ENCODE measurements at places on chromosomes 5 and 9.

DNA sequence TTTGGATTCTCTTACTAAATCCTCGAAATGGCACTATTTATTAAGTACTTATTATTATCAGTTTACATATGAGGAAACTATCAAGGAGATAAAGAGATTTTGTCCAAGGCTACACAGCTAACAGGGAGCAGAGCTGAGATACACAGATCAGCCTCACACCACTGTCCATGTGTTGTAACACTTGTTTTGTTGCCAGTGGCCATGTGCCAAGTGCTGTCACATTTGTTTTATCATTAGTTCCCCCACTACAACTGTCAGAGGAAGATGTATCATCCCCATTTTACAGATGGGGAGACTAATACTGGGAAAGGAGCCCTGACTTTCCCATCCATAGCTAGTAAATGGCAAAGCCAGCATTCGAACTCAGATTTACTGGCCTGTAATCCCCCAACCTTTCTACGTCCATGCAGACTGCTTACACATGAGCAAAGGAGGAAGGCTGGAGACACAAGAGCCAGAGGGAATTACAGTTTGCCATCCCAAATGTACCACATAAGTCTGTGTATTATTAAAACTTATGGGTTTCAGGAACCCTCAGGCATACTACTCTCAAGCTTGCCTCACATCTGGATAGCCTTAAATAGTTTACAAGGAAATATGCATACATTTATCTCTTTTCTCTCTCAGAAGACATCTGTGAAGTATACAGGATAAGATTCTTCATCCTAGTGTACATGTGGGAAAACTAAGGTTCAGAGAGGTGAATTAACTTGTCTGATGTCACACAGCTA, 25.1 kb downstream of the PAPPA start:
- H3K27me3 ChIP-seq: no peaks in the 10 kb centered on the region
- no peaks in the 10 kb centered on the region for H3K36me3 ChIP-seq
- H3K4me1 ChIP-seq: peaks cover 5% of the 10 kb centered on the region

GRCh38 chr9:124285490-124285889, 27.7 kb downstream of the NEK6 start:
- peak overlapping the region; percentile 94 for H3K27ac ChIP-seq
- peaks cover 59% of the 10 kb centered on the region for H3K4me1 ChIP-seq
- H3K4me3 ChIP-seq: no peak overlapping the region
- no peak for DNase-seq

GRCh38 chr9:132998831-132999635, 20.5 kb downstream of the GFI1B start:
- H3K27ac ChIP-seq: no peak overlapping the region
- no peak overlapping the region for H3K4me3 ChIP-seq
- no peak for DNase-seq
- H3K4me1 ChIP-seq: no peaks in the 10 kb centered on the region
- H3K27me3 ChIP-seq: peaks cover 17% of the 10 kb centered on the region
- no peaks in the 10 kb centered on the region for H3K36me3 ChIP-seq

GRCh38 chr9:19030899-19031298, 2.1 kb downstream of the SAXO1 start:
- no peaks in the 10 kb centered on the region for H3K36me3 ChIP-seq
- H3K4me3 ChIP-seq: no peak overlapping the region
- no peaks in the 10 kb centered on the region for H3K4me1 ChIP-seq
- DNase-seq: peak; percentile 7
- H3K27ac ChIP-seq: no peak overlapping the region
- H3K27me3 ChIP-seq: peaks cover 3% of the 10 kb centered on the region

DNA sequence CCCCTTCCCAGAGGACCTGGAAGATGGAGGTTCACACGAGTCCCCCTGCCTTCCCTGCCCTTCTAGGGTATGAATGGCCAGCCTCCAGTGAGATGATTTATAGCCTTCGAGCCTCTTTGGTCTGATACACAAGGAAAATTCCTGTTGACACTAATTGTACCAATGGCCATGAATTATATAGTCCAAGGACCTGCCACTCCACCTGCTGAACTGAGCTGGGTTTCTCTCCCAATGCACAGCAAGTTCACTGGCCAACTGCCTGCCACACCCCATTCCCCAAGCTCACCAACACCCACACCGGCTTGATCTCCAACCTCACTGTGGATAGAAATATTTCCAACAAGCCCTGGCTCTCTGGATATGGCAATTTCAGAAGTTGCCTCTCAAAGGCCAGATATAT, 9.3 kb upstream of the ADRA1B start:
- H3K4me3 ChIP-seq: no peak overlapping the region
- no peak overlapping the region for H3K27ac ChIP-seq
- no peaks in the 10 kb centered on the region for H3K36me3 ChIP-seq
- no peaks in the 10 kb centered on the region for H3K27me3 ChIP-seq
- no peak for DNase-seq
- H3K4me1 ChIP-seq: peaks cover 4% of the 10 kb centered on the region

DNA sequence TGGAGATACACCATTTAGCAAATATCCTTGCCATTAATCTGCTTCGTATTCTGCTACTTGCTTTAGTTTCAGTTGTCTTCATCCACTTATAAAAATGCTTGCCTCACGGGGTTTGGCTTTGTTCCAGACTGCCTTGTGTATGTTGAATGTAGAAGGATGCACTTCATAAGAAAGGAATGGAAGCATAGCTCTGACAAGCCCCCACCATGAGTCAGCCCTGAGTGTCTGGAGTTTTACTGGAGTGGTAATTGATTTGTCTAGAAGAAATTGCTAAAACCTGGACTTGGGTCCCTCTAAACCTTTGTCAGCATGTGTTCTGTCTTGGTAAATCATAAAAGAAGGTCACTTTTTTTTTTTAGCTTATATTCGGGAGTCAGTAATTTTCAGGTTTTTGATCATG, 4.6 kb downstream of the TEX48 start:
- peaks cover 2% of the 10 kb centered on the region for H3K4me1 ChIP-seq
- H3K4me3 ChIP-seq: no peak overlapping the region
- H3K27me3 ChIP-seq: no peaks in the 10 kb centered on the region
- peak; percentile 100 for DNase-seq
- H3K27ac ChIP-seq: no peak overlapping the region

- no peaks in the 10 kb centered on the region for H3K27me3 ChIP-seq
- DNase-seq: no peak
- peak overlapping the region; percentile 46 for H3K4me3 ChIP-seq
- H3K36me3 ChIP-seq: peaks cover 14% of the 10 kb centered on the region
Observed at GRCh38 chr9:128065907-128066712, 1.0 kb downstream of the NAIF1 start.

DNA sequence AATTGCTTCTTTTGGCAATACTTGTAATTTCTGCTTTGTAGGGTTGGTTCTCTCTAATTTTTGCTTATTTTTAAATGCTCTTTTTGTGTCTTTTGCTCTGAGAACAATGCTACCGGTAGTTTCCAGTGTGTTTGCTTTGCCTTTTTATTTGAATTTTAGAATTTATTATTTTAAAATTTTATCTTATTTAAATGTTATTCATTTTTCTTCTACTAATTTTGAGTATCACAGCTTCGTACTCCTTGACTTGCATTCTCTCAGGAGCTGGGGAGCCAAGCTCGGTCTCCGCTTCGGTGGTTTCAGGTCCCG, 45.9 kb downstream of the ANXA2R start:
- peak overlapping the region; percentile 81 for H3K27ac ChIP-seq
- no peaks in the 10 kb centered on the region for H3K27me3 ChIP-seq
- H3K4me3 ChIP-seq: peak overlapping the region; percentile 40
- no peak for DNase-seq
- no peaks in the 10 kb centered on the region for H3K4me1 ChIP-seq

GRCh38 chr5:39121315-39121714, 47.1 kb upstream of the RICTOR start:
- no peak overlapping the region for H3K4me3 ChIP-seq
- no peak overlapping the region for H3K27ac ChIP-seq
- no peaks in the 10 kb centered on the region for H3K36me3 ChIP-seq
- no peaks in the 10 kb centered on the region for H3K27me3 ChIP-seq
- no peaks in the 10 kb centered on the region for H3K4me1 ChIP-seq

GRCh38 chr5:66143473-66144073, 527 bp upstream of the SREK1 start:
- no peaks in the 10 kb centered on the region for H3K27me3 ChIP-seq
- peak overlapping the region; percentile 57 for H3K4me3 ChIP-seq
- peak overlapping the region; percentile 99 for H3K27ac ChIP-seq
- DNase-seq: no peak
- no peaks in the 10 kb centered on the region for H3K36me3 ChIP-seq

DNA sequence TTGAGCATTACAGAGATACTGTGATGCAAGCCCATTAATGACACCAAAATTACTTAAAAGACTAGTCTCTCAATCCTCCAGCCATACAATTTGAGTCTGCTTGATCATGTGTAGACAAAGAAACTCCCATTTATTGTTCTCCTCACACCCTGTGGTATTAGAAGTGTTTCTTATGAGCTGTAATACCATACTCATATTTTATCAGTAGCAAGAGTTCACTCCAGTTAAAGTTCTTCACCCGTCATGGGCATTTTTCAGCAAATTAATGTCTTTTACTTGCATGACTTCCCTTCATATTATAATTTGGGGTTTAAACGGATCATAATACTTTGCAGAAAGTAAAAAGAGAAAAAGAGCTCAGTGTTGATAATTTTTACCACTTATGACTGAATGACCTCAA, 242.9 kb downstream of the BNC2 start:
- H3K27me3 ChIP-seq: no peaks in the 10 kb centered on the region
- no peak overlapping the region for H3K4me3 ChIP-seq
- no peaks in the 10 kb centered on the region for H3K36me3 ChIP-seq
- peak overlapping the region; percentile 85 for H3K27ac ChIP-seq
- peak; percentile 37 for DNase-seq

DNA sequence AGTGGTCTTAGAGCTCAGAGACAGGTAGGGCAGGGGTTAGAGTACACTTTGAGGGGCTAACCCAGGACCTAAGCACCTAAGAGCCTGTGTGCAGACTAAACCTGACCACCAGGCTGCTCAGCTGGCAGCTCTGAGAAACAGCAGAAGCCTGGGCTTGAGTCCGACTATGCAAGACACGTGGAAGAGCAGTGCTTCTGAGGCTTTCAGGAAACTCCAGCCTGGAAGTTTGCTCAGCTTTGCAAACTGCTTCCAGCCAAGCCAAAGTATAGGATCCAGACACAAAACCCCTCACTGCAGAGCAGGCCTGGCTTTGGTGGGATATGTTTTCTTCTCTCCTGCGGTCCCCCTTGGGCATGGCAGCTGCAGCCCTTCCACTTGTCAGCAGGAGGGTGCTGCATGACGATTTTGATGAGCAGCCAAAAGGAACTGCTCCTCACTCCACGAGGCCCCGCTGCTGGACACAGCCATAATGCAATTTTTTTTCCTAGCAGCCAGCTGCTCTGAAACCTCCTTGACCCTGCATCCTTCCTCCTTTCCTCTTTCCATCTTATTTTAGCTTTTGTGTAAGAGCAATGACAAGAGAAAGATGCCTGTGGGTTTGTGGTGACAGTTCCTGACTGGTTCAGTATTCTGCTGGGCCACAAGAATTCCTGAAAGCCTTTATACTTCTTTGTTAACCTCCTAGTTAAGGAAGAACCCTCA, 123.1 kb downstream of the LIFR start:
- H3K27ac ChIP-seq: peak overlapping the region; percentile 52
- peaks cover 34% of the 10 kb centered on the region for H3K4me1 ChIP-seq
- no peaks in the 10 kb centered on the region for H3K36me3 ChIP-seq
- H3K4me3 ChIP-seq: no peak overlapping the region
- no peaks in the 10 kb centered on the region for H3K27me3 ChIP-seq
- DNase-seq: peak; percentile 95

DNA sequence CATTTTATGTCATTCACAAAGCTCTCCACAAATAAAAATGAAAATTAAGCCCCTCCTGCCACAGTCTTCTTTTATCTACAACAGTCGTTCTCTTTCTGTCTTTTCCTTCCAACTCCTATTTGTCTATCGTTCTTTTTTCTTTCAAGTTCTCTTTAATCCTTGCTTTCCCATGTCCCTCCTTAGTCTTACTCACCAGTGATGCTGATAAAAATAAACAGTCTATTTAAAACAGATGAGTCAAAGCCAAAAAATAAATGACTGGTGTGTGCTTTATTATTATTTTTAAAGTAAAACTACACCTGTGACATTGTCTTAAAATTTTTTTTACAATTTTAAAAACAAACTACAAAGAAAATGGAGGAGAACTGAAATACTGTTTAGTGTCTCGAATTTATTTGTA, 137.1 kb upstream of the TMEM161B start:
- no peaks in the 10 kb centered on the region for H3K27me3 ChIP-seq
- H3K4me1 ChIP-seq: no peaks in the 10 kb centered on the region
- H3K4me3 ChIP-seq: no peak overlapping the region
- DNase-seq: no peak
